Lung (tissue), 17 donors: ENCODE measurements at places on chromosomes 2 and 18. TPM values are rescaled to one million over a fixed set of nuclear protein-coding genes. Genes with fewer than 3 reads are reported as not detected.
A peak's percentile ranks its signal among the peaks of the same experiment; 100 is the strongest.

The YES1 gene
- 36.6 TPM for total RNA-seq

The CYBRD1 gene
- 66.1 TPM for total RNA-seq

DNA sequence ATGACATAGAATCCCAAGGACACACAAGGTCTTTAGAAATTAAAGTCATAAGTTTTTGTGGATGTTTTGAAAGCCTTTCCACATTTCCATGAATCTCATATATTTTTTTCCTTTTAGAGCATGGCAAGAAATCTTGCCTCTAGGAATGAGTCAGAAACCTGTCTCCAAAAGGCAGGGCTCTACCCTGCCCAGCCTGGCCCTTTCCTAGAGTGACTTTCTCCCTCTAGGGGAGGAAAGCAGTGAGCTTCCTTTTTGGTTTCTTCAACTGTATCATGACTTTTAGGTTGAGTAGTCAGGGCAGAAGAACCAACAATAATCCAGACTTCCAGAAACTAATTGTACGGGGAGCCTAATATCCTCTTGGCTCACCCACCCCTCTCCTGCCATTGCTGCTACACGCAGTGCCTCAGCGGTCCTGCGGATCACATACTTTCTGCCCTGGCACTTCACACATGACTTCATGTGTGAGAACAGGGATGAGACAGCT is 300.3 kb downstream of the AGPS start:
- H3K27ac ChIP-seq, result no peak overlapping the region
- DNase-seq, result no peak
- H3K36me3 ChIP-seq, result no peaks in the 10 kb centered on the region
- H3K27me3 ChIP-seq, result no peaks in the 10 kb centered on the region

- DNase-seq, result peak; percentile 1
- H3K4me1 ChIP-seq, result no peaks in the 10 kb centered on the region
- H3K27ac ChIP-seq, result no peak overlapping the region
- no peak overlapping the region for H3K4me3 ChIP-seq
Measured at GRCh38 chr2:152858594-152859265, 140.3 kb downstream of the ARL6IP6 start.

GRCh38 chr2:124763611-124764010 is 738.5 kb downstream of the CNTNAP5 start:
- no peaks in the 10 kb centered on the region for H3K36me3 ChIP-seq
- no peaks in the 10 kb centered on the region for H3K4me1 ChIP-seq
- H3K4me3 ChIP-seq, result no peak overlapping the region
- no peaks in the 10 kb centered on the region for H3K27me3 ChIP-seq

DNA sequence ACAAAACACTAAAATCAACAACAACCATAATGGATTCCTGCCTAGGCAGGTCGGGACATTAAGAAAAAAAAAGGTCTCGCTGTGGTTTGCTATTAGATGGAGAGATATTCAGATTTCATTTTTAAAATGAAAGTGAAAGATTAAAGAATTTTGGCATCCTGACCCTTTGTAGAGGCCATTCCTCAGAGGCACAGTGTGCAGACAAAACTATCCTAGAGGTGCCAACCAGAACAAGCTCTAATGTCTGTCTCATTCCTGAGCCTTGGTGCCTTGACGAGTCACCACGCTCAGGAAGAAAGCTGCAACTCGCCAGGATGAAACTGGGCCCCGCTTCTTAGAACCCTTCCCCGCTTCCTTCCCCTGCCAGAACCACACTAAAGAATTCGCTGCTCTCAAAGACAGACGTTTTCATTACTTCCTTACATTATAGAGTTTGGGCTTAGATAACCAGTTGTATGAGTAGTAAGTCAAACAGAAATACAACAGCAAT is 156.0 kb downstream of the TGIF1 start:
- no peaks in the 10 kb centered on the region for H3K36me3 ChIP-seq
- H3K4me3 ChIP-seq, result no peak overlapping the region
- no peaks in the 10 kb centered on the region for H3K27me3 ChIP-seq
- H3K4me1 ChIP-seq, result peaks cover 18% of the 10 kb centered on the region
